ENCODE measurements at places on chromosomes 5 and 9.

DNA sequence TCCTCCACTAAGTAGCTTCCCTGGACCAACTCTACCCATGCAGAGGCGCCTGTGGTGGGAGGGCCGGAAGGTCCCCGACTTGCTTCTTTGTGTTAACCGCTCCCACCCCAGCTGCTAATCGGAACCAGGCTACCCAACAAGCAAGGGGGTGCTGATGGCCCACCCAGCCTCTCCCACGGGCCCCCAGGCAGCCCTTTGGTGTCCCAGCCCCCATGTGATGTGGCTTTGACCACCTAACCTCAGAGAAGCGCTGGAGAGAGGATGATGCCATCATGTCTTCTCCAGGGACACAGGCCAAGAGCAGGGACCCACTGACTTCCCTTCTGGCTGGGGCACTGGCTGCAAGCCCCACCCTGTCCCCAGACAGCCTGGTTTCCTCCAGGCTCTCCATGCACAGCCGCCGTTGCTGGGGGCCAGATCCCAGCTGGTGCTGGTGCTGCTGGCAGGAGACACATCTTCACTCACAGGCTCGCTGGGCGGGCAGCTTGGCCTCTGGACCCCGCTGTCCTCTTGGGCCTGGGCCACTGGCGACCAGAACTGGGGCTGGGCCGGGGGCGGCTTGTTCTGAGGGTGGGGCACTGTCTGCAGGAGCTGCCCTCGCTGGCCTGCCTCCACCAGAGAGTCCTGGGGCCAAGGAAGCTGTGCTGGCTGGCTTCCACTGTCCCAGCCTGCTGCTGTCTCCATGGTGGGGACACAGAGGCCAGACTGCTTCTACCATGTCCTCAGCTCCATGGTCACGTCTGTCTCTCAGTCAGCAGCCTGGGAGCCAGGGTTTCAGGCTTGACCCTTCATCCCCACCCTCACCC lies 27.8 kb downstream of the LAMC3 start:
- no peak for DNase-seq

DNA sequence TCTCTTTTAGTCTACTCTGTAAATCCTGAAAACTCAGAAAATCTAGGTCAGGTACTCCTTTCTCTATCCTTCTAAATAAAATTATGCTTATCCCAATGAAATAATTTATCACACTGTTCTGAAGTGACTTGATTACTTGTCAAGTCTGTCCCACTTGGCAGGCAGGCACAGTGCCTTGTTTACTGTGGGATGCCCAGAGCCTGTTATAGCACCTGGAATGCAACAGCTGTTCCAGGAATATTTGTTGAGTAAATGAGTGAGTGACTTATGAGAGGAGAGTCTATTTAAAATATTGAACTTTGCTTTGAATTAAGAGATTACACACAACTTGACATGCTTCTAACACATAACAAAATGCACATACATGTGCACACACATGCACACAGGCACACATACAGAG lies 130.0 kb downstream of the MPDZ start:
- DNase-seq = no peak

DNA sequence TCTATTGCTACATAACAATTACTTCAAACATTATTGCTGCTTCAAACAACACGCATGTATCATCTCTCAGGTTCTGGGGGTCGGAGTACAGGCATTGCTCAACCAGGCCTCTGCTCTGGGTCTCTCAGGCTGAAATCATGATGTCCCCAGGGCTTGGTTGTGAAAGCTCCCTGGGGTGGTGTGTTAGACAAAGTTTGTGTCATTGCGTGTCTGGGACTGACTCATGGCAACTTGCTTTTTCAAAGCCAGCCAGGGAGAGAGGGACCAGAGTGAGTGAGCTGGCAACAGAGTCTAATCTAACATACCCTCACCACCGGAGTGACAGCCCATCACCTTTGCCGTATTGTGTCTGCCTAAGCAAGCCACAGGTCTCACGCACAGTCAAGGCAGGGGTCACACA lies 259.2 kb upstream of the NFIL3 start:
- DNase-seq = no peak

GRCh38 chr5:146687630-146688029 lies 171.6 kb upstream of the GPR151 start:
- DNase-seq = no peak

GRCh38 chr9:91207397-91207728 lies 154.4 kb downstream of the AUH start:
- DNase-seq = no peak

GRCh38 chr9:101191723-101192122 lies 163.2 kb downstream of the PLPPR1 start:
- no peak for DNase-seq
